IPS DF 19.7 (cell line): ENCODE measurements at places on chromosomes 12 and 14.

DNA sequence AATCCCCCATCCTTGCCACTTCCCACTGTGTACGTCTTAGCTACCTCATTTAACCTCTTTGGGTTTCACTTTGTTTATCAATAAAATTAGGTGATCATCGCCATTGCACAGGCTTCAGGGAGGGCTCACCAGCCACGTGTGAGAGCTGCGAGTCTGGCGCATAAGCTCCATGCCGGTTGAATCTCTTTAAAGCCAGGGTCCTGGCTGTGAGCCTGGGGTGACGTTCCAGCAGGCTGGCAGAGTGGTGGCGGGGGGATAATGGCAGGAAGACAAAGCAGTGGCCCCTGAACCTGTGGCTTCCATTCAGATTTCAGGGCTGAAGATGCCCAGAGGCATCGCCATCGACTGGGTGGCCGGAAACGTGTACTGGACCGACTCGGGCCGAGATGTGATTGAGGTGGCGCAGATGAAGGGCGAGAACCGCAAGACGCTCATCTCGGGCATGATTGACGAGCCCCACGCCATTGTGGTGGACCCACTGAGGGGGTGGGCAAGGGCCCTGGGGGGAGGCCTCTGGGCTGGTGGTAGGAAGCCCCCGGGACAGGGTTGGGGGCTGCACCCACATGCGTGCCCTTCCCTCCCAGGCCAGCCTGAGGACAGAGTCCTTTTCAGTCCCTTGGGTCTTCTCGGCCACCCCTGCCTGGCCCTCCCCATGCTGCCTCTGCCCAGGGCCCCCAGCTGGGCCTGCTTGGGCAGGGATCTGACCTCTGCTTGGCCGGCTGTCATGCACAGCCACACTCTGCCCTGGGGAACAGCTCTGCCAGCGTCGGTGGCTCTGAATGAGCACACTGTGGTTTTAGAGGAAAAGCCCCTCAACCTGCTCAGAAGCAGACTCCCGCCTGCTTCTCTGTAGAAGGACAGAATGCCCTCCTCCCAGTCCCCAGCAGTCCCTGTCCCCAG is 8.6 kb upstream of the NXPH4 start:
- DNase-seq: no peak

- no peak for DNase-seq
Measured at GRCh38 chr12:18696971-18697602, 40.7 kb downstream of the PLCZ1 start.

DNA sequence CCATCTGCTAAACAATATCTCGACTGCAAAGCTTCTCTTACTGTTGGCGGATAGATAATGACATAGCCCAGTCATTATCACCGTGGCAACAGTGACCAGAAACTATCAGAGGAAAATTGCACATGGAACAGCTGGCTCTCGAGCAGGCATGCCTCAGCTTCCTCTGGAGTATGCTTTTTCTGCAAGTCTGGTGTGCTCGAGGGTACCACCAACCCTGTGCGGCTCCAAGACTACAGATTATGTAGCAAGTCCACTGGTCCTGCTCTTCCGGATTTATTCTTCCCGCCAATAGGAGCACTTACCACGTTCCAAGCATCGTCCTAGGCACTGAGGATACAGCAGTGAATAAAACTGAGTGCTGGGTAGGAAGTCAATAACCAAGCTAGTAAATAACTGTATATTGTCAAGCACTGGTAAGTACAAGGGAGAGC is 1.4 kb upstream of the GLRX5 start:
- DNase-seq: no peak

GRCh38 chr12:53052419-53053217 is 2.8 kb downstream of the TNS2 start:
- DNase-seq: no peak

- no peak for DNase-seq
Measured at GRCh38 chr12:124792156-124792555, 71.5 kb downstream of the SCARB1 start.

GRCh38 chr14:77641534-77642341 is 25.3 kb upstream of the SPTLC2 start:
- no peak for DNase-seq

DNA sequence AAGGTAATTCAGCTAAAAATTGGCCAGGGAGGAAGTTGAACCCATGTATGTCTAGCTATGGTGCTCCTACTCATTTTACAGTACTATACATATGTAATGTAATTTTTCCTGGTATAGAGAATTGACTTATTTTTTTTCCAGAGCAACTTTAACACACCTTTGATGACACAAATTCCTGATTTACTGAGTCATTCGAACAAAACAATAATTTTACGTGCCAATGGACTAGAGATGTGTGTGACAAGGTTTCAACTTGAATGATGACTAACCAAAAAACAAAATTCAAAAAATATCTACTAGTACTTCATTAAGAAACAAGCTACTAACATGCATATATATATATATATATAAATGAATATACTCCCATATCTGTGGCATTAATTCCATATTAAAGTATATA is 180.5 kb downstream of the KITLG start:
- DNase-seq: no peak

DNA sequence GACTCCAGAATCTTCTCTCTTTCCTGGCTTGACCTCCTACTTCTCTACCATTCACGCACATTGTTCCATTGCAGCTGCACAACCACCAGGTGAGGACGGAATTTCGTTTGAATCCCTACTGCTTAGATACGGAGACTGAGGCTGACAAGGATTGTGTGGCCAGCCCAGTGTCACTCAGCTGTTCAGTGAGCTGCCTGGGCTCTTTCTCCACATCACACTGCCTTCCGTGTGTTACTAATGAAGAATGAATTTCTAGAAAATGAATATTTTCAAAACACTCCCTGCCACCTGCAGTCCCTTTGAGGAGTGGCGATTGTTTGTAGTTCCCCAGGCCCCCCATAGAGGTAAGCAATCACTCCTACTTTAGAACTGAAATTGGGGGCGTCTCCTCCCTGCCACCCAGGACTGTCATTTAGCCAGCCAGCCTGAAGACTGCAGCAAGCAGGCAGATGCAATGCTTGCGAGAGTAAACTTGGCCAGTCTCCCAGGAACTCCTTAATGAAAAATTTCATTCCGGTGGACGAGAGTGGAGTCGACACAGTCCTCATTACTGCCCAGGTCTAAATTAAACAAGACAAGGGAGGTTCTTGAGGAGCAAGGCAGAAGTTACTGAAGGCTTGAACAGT is 239.7 kb downstream of the SLC41A2 start:
- DNase-seq: no peak

GRCh38 chr12:23204933-23205778 is 580.2 kb downstream of the ETNK1 start:
- DNase-seq: peak; percentile 15

- DNase-seq: no peak
Measured at GRCh38 chr12:25924491-25925001, 33.9 kb upstream of the RASSF8 start.

- DNase-seq: no peak
Measured at GRCh38 chr14:55277972-55278740, 6.9 kb downstream of the FBXO34 start.

GRCh38 chr12:14910090-14910915 is 24.6 kb upstream of the MGP start:
- no peak for DNase-seq
